NCI-H1092 treated with DMSO at 0.1 percent for 48 hours (cell line): ENCODE measurements at places on chromosomes 12 and 14.

DNA sequence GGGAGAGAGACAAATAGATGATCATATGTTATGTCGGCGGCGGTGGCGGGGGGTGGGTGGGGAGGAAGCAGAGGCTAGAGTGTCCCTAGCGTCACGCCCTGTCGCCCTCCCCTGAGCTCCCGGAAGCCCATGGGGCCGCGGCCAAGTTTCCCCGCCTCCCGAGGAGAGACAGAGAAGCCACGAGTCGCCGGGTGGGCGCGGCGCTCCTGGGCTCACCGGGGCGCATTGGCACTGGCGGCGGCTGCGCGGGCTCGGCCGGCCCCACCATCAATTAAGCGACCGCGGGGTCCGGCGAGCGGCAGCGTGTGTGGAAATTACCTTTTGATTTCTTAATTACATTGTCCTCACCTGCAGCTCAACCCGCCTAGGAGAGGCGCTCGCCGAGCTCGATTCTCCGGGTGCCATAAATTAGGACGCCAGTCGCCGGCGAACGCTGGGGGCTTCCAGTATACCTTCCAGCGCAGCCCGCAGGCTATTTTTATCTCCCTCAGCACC is 119.9 kb upstream of the LHX5 start:
- DNase-seq, result peak; percentile 31

- no peak for DNase-seq
Observed at GRCh38 chr14:65080960-65081747, 21.2 kb downstream of the MAX start.

GRCh38 chr12:95622879-95623278 is 71.6 kb upstream of the USP44 start:
- DNase-seq, result no peak

DNA sequence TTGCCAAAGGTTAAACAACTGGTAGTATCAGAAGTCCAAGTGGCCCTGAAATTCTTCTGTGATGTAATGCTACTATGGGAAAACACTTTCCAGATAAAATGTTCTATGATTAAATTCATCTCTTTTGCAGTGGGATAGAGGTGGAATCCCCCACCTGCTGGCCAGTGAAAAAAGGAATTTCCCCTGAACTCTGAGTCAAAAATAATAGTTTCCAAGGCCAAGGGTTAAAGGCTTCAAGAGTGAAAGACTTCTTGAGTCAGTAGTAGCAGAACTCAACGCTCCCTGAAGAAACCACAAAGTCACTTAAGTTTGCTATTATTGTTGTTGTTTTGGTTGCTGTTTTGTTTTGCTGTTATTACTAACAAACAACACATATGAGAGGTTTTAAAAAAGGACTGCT is 330.8 kb downstream of the SOX5 start:
- no peak for DNase-seq

DNA sequence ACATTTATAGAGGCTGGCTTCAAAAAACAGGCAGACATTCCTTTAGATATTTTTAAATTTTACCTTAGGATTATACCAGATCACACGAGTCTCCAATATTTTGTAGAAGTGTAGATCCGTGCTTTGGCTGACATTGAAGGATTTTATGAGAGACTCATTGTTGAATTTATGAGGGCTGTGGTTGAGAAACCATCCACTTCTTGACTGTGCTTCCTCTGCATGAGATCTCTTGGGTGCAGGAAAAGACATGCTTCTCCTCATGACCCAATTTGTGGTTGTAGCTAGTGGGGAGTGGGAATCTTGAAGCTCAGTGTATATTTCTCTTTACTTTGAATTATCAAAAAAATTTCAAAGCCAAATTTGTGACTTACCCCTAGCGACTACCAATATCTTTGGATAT is 36.7 kb upstream of the NKX2-8 start:
- DNase-seq, result no peak

DNA sequence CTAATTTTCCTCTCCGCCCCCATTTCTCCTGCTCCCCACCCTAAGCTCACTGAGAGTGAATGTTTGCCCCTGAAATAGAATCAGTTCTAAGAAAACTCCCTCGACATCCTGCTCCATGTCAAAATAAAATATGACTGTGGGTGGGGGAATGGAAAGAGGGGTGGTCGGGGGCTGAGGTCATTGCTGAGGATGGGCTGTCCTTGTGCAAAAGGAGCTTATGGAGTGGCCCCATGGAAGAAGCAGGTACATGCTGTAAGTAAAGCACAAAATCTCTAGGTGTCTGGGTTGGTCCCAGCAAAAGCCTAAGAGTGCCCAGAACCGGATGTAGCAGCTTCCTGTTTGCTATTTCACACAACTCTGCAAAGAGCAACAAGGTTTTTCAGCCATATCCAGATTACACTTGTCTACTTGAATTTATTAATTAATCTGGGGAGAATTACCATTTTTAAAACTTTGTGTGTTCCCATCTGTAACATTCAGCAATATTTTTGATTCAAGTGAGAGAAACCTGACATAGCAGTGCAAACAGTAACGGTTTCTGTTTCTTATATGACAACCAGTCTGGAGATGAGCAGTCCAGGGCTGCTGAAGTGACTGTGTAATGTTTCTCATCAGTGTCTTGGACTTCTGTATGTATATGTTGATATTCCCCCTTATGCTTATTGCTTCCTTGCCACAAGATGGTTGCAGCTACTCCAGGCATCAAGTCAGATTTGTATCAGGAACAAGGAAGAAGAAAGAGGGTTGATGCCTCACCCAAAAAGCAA is 40.4 kb upstream of the GZMB start:
- no peak for DNase-seq

GRCh38 chr12:8461426-8461825 is 5.7 kb downstream of the CLEC6A start:
- DNase-seq, result no peak

- DNase-seq, result no peak
Observed at GRCh38 chr12:89288959-89289358, 63.3 kb downstream of the DUSP6 start.

GRCh38 chr14:79525416-79525815 is 685.9 kb downstream of the DIO2 start:
- DNase-seq, result no peak

GRCh38 chr14:98474900-98475299 is 797.1 kb downstream of the BCL11B start:
- no peak for DNase-seq

DNA sequence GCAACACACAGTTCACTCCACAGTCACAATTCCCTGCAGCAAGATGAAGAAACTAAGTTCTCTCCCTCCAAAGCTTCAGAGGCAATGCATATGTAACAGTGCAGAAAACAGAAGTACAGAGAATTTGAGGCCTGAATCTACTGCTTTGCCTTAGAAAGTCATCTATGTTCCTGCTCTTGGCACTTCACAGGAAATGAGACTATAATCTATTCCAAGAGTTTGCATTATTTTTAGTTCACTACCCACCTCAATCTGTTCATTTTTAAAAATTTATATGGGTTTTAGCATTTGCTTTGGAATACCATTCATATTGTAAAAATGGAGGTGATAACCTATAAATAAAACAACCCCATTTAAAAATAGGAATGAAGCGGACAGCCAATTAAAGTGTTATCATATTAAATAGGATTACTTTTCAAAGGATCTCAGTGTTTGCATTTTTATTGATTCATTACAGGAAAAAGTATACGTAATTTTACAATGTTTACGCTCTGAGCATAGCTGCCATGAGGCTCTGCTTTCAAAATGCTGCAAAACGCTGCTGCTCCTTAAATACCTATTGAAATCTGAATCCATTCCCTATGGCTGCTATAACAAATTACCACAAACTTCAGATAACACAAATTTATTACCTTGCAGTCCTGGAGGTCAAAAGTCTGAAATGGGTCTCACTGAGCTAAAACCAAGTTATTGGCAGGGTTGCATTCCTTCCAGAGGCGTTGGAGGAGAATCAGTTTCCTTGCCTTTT is 60.0 kb downstream of the ARMH4 start:
- no peak for DNase-seq

- DNase-seq, result no peak
Observed at GRCh38 chr14:65686761-65687160, 274.2 kb downstream of the FUT8 start.

- DNase-seq, result no peak
Observed at GRCh38 chr12:79826267-79827128, 108.4 kb downstream of the PPP1R12A start.

- no peak for DNase-seq
Observed at GRCh38 chr14:69346710-69347109, 51.4 kb downstream of the ERH start.

GRCh38 chr12:120851444-120851843 is 52.7 kb downstream of the SPPL3 start:
- no peak for DNase-seq

DNA sequence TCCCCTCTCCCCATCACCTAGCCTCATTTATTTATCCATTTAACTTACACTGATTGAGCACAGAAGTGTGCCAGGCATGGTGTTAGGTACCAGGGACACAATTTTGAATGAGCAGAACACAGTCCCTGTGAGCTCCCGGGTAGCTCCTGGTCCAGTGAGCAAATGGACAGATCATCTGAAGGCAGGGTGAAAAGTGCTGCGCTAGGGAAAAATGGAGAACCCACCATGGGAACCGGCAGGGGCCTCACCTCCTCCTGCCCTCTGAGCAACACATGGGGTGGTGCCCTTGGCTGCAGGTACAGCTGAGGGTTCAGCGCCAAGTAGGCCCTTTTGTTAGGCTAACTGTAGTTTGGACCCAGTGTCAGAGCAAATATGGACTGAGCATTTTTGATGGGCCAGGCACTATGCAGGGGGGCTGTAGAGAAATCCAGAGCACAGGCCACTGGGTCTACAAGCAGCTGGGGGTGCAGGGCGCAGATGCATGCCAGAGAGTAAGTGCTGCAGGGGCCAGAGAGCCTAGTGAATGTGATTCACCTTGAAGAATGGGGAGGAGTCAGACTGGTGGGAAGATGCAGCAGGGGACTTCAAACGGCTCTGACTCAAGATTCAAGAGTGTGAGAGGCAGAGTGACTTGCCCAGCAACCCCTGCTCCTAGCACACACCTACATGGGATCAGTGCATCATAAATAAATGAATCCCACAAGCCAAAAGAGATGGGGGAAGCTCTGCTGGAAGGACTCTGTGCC is 28.2 kb downstream of the LTBP2 start:
- DNase-seq, result no peak

- DNase-seq, result no peak
Observed at GRCh38 chr12:6264402-6265037, 46.0 kb upstream of the PLEKHG6 start.

GRCh38 chr14:104650057-104650980 is 39.1 kb upstream of the INF2 start:
- DNase-seq, result peak; percentile 44

DNA sequence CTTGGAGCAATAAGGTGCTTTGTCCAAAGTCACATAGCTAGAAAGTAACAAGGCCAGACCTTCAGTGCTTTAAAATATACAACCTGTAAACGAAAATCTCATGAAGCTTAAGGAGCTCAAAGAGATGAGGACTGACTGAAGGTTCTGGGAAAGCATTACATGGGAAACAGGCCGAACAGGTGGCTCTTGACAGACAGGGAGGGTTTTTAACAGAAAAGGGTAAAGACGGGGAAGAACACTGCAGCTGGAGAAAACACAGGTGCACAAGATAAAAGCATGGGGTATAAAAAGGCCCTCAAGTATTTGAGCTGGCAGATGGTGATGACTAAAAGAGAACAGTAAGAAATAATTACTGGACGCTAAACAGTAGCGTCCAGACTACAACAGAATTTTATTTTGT is 257.2 kb downstream of the NELL2 start:
- DNase-seq, result peak; percentile 95

DNA sequence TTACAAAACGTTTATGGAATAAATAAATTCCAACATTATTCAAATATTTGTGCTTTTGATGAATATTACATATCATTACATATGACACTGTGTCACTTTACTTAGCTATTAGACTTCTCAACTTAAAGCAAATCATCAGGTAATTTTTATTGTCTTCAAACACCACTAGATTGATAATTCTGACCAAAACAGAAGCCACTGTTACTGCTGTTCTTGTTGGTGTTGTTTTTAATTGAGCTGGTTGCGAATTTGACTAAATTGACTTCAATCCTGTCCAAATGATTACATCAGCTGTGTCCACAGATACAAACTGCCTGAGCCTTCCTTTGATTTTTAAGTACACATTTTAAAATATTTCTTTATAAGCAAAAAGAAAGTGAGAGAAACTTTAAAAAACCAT is 29.2 kb downstream of the PRKD1 start:
- DNase-seq, result no peak

GRCh38 chr14:95011445-95012006 is 145.8 kb downstream of the DICER1 start:
- no peak for DNase-seq

DNA sequence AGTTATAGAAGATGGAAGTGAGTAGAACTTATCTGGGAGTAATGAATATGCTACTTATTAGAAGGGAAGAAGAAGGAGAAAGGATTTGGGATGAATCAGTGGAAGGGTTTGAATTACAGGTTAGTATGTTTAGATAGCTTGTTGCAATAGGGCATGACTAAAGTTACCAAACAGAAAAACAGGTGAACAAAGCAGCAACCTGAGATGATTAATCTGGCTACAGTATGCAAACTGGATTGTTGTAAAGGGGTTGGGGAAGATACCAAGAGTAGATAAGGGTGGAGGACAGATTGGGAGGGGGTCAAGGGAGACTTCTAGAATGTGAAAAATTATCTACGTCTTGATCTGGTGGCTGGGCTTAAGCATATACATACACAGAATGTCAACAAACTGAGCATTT is 73.4 kb upstream of the CLEC14A start:
- DNase-seq, result no peak

GRCh38 chr12:90585640-90586304 is 369.2 kb downstream of the CCER1 start:
- DNase-seq, result no peak

DNA sequence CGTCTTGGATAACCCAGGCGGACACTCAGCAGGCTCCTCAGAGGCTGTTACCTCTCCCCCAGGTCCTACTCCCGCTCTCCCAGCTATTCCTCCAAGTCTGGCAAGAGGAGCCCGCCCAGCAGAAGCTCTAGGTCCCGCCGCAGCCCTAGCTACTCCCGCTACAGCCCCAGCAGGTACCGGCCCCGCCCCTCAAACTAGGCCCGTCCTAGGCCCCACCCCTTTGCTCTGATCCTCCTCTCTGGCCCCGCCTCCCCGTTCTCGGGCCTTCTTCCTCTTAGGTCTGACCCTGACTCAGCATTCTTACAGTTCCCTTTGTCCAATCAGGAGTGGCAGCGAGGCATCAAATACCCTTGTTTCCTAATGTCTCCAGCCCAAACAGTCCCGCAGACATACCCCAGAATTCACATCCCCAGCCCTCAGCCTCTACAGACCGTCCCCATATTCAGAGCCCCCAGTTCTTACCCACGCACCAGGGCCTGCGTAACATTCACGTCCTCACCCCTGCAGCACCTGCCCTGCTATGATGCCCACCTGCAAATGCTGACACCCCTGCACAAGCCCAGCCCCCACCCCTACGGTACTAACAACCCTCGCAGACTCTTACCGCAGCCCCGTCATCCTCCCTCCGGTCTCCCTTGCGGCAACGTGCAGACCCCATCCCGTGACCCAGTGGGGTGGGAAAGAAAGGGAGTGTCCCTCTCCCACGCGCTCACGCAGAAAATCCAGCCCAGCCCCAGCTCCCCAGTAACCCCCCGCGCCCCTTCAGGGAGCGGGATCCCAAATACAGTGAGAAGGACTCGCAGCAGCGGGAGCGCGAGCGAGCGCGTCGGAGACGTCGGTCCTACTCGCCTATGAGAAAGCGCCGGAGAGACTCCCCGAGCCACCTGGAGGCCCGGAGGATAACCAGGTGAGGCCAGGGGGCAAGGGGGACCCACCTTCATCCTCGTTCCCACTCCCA is 25.0 kb upstream of the HSPB8 start:
- no peak for DNase-seq
